ENCODE measurements at places on chromosomes 16 and 17.
A peak's percentile ranks its signal among the peaks of the same experiment; 100 is the strongest.

DNA sequence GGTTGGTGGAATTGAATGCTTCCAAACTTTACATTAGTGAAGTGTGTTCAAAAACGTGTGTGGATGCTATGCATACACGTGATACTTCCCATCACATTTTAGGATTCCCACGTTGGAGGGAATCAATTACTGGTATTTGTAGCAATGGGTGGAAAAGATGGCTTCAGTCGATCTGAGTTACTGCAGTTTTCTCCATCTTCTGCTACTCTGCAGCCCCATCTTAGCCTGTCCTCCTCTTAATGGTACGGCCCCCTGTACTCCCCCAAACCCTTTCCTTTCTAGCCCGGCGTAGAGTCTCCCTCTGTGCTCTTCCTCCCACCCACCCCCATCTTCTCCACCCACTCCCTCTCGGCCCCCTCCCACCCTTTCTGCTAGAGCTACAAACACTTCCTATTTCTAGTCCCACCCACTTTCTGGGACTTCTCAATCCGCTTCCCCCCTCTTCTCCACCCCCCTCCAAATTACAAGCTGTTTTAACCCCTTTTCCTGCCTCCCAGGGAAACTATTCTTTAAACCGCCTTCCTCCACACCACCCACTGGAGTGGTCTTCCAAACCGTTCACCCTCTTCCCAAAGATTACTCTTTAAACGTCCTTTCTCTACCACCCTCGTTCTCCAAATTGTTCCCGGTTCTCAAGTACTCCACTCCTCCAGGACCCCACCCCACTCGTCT, 1.1 kb downstream of the CHTF8 start:
- DNase-seq, result peak; percentile 21

GRCh38 chr16:19717314-19717713, 713 bp downstream of the KNOP1 start:
- DNase-seq, result no peak

DNA sequence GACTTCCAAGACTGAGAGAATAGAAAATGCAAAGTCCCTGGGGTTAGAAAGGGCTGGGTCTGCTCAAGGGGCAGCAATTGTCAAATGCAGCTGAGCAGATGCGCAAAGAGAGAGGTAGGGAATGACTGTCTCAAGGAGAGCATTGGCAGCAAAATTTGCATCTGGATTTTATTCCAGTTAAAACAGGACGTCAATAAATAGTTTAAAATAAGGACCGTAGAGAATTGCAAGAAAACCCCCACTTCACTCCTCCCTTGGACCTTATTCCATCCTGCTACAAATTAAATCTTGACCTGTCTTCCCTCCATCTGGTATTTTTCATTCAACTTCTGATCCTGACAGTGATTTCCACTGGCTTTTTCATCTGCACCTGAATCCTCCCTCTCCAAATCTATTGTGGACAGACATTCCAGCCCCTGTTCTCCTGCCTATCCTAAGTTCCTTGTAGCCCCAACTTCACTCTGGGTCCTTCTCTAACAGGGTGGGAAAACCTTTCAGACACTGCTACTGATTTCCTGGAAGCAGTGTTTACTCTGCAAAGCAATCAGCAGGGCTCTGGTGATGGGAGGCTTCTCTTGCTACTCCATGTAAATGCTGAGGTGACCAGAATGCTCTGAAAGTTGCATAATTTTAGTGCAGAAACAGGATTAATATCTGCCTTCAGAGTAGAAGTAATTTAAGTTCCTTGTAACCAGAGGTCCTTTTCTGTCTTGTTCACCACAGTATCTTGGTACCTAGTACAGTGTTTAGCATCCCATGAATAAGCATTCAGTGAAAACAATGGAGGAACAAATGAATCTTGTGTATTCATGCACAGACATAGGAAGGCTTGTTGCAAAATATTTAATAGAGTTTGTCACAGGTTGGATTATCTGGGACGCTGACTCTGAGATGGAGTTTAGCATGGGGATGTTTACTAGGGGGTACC, 79.2 kb downstream of the CDH11 start:
- DNase-seq, result no peak

GRCh38 chr17:62704381-62704971, 77.0 kb downstream of the MRC2 start:
- peak; percentile 31 for DNase-seq

DNA sequence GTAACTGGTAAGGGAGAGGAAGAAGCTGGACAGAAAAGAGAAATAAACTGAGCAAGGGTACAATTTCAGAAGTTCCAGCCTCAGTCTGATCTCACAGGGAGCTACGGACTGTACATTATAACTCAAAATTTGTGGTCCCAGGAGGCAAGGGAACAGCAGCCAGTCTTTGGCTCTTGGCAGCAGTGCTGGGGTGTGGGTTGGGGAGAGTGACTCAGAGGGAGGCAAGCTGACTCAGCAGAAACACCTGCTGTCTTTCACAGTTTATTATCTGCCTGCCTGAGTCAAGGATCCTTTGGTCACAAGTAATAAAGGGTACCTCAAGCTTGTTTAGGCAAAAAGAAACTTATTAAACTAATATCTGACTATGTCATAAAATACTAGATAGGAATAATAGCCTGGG, 73.5 kb upstream of the KIF2B start:
- DNase-seq, result no peak

DNA sequence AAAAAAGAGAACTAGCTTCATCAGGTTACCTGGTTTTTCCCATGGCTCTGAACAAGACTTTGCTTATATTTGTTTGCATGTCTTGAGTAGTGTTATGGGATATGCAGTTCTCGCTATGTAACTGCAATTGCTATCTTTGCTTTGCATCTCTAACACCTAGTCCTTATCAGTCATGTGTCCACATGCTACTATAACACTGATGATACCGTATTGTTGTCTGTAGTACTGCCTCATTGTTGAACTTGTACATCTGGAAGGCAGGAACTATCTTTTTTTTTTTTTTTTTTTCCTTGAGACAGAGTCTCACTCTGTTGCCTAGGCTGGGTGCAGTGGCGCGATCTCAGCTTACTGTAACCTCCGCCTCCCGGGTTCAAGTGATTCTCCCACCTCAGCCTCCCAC, 2.5 kb downstream of the PSME3 start:
- DNase-seq, result no peak

GRCh38 chr17:34135841-34136240, 119.2 kb upstream of the CCL2 start:
- DNase-seq, result peak; percentile 25

GRCh38 chr17:19248928-19249574, 11.9 kb downstream of the EPN2 start:
- DNase-seq, result no peak

DNA sequence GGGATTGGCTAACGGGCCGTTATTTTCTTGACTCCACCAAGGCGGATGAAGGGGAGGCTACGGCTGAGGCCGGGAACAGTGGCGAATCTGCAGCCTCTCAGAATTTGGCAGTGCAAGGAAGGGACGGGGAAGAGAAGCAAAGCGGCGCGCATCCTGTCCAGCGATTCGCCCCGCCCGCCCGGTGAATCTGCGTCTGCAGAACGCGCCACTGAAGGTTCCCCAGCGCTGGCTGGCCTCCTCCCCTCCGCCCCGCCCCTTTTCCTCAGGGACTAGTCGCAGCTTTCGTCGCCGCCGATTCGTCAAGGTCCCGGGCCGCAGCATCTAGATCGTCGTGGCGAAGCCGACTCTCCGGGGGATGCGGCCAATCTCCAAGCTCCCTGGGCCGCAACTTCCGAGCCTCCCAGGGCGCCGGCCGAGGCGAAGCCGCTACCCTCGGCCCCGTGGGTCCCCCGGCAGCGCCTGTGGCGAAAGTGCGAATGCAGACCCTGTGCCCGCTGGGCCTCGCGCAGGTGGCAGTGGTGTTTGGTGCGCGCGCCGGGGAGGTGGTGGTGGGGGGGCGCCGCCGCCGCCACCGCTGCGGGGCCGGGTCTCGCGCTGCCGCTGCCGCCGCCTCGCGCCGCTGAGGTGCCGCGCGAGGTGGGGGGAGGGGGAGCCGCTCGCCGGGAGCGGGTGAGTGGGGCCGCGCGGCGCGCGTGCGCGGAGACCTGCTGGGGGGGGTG, at the start of gene SETD1A:
Gene SETD1A (plus strand): TSS at position 299 of the 719 bp plus-strand sequence. CDS start 978 bp downstream, outside the sequence.
- peak; percentile 97 for DNase-seq

DNA sequence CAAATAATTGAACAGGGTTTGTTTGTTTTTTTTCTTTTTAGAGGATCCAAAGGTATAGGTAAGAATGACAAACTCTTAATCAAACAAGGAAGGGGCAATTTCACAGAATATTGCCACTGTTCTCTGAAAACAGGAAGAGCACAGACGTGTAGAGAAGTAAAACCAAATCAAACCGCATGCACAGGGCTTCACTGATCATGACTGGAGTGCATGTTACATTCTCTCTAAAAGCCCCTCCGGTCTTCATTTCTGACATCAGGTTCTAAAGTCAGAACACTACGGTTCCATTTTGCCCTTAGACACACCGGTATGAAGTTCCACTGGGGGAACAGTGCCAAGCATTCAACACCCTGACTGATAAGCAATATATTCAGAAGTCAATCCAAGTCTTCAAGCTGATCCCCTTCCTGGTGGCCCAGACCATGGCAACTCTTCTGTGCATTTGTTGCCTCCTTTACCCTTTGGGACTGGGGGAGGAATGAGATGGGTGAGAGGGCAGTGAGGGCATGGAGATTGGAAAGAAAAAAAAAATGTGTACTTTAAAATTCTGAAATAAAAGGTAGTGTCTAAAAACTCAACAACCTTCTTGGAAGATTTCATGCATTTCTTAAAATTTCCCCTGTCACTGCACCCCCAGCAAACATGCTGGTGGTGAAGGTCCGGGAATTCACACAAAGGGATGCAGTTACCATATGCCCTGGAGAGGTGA, 1.4 kb downstream of the MMD start:
- no peak for DNase-seq

GRCh38 chr17:20852239-20852989, 190.4 kb downstream of the USP22 start:
- DNase-seq, result peak; percentile 54

DNA sequence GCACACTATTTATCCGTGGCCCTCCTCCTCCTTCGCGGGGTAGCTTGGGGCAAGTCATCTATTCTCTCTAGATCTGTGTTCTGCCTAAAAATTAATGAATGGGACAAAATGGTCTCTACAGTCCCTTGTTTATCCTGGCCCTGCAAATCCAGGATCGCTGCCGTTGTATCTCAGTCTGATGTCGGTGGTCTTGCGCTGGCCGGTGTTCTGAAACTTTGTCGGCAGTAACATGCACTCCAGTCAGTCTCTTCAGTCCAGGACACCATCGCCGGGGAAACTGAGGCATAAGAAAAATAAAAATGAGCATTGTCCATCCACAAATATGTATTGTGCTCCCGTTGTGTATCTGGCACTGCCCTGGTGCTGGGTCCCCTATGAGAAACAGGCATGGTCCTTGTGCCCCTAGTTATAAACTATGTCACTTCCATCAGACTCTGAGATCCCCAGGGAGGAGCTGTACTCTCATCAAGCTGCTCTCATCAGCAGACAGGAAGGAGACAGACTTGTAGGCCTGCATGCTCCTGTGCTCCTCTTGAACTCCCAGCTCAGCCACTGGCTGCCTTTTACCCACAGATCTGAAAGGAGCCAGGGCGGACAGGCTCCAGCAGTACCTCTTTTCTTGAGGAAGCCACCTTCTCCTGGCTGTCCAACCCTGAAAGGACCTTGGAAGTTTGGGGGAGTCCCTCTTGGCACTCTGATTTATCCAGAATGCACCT, 13.7 kb upstream of the CA4 start:
- DNase-seq, result no peak

DNA sequence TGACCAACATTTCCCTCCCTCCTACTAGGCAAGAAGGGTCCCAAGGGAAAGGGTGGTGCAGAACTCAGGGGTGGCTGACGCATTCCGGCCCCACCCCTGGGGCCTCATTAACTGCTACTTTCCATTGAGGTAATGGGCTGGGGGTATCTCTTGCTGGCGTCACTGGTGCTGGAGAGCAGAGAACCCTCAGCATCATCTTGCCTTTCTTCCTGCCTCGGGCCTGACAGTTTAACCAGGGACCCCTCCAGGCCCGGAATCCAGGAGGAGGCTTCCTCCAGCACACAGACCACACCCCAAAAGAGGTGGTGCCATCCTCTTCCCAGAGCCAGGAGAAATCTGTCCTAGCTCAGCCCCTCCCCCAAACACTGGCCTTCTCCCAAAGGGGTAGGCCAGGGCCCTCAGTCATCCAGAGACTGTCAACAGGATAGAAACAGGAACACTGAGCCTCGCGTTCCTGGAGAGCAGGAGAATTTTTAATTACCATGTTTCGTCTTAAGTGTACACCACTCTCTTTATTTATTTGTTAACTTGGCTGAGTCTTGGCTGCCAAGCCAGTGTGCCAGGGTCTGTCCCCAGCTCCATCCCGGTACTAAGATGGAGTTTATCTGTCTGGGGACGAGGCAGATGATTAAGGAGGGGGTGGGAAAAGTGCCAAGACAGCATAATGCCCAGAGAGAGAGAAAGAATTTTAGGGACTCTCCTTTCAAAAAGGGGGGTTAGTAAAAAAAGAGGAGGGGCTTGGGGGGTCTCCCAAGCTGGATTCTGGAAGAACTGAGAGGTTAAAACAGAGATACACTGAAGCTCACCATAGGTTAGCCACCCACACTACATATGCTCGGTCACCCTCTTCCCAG, 5.1 kb downstream of the ETV4 start:
- no peak for DNase-seq

DNA sequence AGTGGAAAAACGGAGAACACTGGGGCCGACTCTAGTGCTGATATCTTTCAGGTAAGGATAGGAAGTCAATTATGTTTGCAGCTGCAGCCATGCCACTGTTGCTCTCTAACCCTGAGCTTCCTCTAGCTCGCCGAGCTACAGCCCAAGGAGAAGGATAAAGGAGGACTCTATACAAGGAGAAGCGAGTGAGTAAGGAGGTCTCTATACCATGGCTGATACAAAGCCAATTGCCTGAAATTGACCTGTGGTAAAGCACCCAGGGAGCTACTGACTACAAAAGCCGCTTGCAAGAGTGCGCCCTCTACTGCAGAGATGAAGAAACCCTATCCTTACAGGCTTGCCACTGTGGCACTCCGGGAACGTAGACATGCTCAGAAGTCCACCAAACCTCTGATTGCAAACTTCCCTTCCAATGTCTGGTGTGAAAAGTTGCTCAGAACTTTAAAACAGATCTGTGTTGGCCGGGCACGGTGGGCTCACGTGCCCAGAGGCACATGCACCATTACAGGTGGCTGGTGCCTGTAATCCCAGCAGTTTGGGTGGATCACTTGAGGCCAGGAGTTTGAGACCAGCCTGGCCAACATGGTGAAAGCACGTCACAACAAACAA, 10.8 kb upstream of the SLC46A1 start:
- DNase-seq, result peak; percentile 49

GRCh38 chr16:66309-67182, 5.9 kb downstream of the RHBDF1 start:
- no peak for DNase-seq

DNA sequence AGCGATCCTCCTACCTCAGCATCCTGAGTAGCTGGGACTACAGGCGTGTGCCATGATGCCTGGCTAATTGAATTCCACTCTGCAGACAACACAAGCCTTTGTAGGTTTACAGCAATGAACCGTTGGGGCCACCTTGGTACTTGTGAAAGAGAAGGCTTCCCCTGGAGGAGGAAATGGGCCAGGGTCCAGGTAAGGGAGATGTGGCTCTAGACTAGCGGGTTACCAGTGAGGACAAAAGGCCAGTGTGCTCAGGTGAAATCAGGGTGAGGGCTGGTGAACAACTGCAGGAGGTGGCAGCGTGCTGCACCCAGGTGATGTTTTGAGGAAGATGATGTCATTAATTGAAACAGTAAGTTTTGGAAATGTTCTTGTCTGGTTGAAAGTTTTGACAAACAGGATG, 6.7 kb downstream of the SDR42E1 start:
- DNase-seq, result no peak

- no peak for DNase-seq
These were observed 132.5 kb downstream of the AATF start for GRCh38 chr17:37081287-37081686.

GRCh38 chr17:15744885-15745284, 12.8 kb downstream of the TBC1D26 start:
- DNase-seq, result peak; percentile 89

Measured in NCI-H345 (cell line).